ENCODE measurements at places on chromosomes 16 and 17.

GRCh38 chr16:57720142-57720575, 15.4 kb upstream of the KATNB1 start:
- no peak for DNase-seq

- no peak for DNase-seq
Observed at GRCh38 chr17:77706938-77707337, 251.6 kb upstream of the TNRC6C start.

DNA sequence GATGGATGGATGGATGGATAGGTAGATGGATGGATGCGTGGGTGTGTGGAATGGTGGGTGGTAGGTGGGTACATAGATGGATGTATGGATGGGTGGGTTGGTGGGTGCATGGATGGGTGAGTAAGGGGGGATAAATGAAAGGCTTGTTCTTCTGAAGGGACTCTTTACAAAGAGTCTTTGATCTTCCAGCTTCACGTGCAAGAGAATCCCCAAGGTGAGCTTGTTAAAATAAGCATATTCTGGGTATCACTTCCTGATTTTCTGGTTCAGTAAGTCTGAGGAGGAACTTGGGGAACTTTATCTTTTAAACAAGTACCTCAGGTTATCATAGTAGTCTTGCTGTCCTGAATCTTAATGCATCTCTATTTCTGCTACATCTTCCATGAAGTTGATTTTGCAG, 639.1 kb downstream of the MAF start:
- no peak for DNase-seq

GRCh38 chr17:1871756-1872155, 42.0 kb downstream of the RPA1 start:
- no peak for DNase-seq

DNA sequence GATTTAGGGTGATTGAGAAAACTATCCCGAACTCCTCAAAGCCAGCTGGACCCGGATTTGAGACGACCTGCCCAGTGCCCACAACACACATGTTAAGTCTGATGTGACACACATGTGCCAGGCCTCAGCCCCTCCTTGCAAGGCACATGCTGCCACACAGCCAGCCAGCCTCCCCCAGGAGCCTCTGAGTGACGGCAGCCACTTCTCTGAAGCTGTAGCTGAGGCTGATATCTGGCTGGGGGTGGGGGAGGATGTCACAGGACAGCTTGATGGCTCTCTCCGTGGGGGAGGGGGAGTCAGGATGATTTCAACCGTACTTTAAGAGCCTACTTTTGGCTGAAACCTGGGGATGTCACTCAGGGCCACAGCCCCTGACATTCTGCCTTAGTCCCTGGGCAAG, 40.9 kb downstream of the SRCIN1 start:
- DNase-seq, result no peak

DNA sequence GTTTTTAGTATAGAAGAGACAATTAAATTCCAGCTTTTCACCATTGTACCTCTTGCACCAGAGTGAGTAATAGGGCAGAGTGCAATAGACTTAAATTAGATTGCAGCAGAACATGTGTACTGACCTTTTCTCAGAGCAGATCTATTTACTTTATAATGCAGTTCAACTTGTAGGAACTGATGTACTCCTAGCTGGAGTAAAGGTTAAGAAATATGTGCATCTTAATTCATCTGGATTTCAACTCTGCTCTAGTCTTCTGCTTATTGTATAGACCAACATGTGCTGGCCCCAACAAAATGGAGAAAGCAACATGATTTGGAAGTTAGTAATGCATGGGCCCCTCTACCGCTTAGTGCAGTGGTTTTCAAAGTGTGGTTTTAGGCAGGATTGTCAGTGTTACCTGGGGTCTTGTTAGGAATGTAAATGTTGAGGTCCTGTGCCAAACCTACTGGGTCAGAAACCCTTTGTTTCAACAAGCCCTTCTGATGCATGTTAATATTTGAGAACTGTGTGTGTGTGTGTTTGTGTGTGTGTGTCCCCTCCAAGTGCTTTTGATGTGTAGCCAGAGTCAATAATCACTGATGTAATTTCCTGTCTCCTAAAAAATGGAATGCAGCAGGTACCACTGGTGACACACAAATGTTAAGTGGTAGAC, 138.6 kb downstream of the TOX3 start:
- DNase-seq, result no peak

GRCh38 chr17:30796016-30796415, 28.5 kb downstream of the CRLF3 start:
- DNase-seq, result no peak

Data from iPS DF 19.7 (cell line).